ENCODE measurements at places on chromosomes 2 and 18.
A peak's percentile ranks its signal among the peaks of the same experiment; 100 is the strongest.

DNA sequence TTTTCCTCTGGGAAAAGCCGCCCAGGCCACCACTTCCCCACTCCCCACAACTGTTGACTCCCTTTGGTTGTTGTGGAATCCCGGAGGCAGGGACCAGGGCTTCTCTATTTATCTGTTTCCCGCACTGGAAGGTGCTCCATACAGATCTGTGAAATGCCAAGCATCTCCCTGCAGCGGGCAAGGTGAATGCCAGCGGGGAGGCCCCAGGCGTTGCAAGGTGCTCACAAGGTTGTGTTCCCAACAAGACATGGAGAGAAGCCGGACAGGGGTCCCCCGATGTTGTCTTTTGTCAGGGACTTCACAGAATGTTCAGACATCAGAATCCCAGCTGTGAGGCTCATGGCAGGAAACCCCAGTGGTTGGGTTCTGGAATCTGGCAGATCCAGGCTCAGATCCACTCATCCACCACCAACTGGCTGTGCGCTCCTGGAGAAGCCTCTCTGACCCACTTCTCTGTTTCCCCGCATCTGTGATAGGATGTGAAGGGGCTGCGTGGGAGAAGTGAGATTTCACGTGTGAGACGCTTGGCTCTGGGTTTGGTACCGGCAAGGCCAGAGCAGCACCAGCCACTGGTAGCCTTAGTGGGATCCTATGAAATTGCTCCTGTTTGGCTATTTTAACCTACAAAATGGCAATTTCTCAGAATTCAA is 8.6 kb upstream of the NEU2 start:
- ATAC-seq: no peak

GRCh38 chr18:62088156-62088555 is 98.7 kb downstream of the PIGN start:
- ATAC-seq: no peak

DNA sequence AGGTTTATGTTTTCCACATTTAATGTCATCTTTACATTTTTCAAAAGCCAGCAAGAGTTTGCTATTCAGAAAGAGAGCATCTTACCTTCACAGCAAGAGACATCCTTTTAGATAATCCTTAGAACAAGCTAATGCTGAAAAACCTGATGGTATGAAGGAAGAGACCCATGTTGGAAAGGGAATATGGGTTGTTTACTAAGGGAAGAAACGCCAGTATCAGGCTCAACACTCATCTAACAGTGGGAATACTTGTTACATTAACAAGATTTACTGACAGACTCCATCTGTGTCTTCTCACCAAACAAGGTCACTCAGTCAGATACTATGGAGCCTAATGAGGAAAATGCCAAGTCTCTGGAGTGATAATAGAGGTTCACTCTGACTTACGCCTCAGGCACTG is 1474.1 kb upstream of the SLC39A10 start:
- ATAC-seq: no peak

DNA sequence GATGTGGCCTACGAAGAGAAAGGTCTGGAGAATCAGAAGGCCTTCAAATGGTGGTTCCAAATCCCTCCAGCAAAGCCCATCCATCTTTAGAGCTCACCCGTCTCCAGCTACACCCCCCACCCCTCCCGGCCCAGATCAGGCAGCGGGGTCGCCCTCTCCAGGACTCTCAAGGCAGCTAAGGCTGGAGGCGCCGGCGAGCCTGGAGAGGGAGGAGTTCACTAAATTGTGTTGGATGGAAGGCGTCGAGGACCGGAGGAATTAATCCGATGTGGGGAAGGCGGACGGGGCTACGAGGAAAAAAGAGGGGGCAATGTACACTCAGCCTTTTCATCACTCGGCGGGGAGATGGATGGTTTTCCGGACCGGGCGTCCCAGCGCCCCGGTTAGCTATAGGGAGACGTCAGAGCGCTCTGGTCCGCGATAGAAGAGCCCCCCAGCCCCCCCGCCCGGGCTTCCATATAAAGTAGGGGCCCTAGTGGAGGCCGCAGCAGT is at the start of gene GRP:
Gene GRP, plus strand, starts transcription at position 487 of the 492 bp plus-strand sequence. CDS start 108 bp downstream, outside the sequence.
- ATAC-seq: no peak

DNA sequence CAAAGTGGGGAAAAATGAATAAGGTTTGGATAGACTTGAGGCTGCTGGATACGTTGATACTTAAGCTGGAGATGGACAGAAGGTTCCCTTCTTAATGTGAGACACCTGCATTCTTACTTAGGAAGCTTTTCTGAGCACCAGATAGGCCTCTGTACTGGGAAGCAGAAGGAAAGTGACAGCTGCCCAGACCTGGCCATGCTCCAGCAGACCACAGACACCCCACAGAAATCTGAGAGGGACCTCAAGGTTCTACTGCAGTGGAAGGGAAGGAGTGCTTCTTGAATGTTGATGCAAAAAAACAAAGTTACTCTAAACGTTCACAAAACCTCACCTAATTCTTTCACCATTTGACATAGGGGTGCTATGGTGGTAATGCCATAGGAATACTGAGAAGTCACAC is 642.1 kb upstream of the ID2 start:
- ATAC-seq: no peak

- no peak for ATAC-seq
Observed at GRCh38 chr2:178674122-178674521, 133.1 kb downstream of the TTN start.

DNA sequence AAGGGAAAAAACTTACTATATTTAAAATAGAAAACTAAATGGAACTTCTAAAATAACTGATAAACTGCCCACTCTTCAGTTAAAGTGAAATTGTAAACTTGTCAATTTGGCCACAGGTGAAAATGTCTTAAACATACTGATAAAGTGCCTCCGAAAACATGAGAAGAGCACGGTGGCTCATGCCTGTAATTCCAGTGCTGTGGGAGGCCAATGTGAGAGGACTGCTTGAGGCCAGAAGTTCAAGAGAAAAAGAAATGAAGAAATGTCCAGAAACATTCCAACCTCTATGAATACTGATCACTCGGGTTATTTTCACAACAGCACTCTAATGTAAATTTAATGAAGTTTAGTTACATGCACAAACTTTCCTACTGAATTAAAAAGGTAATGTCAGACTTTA is 63.4 kb upstream of the DNER start:
- no peak for ATAC-seq

GRCh38 chr2:3427272-3427671 is 47.8 kb downstream of the TRAPPC12 start:
- no peak for ATAC-seq

GRCh38 chr2:239264838-239265651 is 135.8 kb downstream of the HDAC4 start:
- peak; percentile 81 for ATAC-seq

DNA sequence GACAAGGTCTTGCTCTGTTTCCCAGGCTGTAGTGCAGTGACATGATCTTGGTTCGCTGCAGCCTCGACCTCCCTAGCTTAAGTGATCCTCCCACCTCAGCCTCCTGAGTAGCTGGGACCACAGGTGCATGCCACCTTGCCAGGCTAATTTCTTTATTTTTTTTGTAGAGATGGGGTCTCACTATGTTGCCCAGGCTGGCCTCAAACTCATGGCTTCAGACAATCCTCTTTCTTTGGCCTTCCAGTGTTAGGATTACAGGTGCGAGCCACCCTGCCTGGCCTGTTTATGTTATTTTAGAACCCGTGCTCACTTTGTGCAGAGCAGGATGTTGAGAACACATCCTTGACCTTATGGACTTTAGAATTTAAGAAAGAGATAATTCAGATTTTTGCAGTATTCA is 17.4 kb downstream of the FAM117B start:
- no peak for ATAC-seq

- no peak for ATAC-seq
Observed at GRCh38 chr2:36477315-36477714, 120.7 kb downstream of the FEZ2 start.

- ATAC-seq: no peak
Observed at GRCh38 chr2:121058852-121059558, 226.0 kb downstream of the TFCP2L1 start.

DNA sequence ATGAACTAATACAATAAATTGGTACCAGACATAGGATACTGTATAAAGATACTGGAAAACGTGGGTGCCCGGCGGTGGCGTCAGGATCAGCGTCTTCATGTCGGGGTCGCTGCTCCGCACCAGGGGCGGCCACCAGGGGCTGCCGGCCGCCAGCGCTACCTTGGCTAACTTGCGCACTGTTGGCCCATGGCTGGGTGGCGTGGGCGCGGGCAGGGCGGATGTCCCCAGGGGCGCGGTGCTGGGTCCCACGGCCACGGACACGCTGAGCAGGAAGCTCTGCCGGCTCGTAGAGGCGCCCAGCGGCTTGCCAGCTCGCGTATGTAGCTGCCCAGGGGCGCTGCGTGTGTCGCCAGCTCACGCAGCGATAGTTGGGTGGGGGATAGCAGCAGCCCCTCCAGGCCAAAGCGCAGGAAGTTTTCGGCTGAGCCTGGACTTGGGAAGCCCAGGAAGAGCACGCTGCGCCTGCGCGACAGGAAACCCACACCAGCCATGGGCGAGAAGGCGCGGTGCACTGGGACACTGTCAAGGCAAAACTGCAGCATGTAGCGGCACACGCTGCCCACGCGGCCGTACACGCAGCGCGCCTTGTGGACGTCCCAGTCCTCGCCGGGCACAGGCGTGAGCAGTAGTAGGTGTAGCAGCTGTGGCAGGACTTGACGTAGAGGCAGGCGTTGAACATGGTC is 299.9 kb downstream of the CCDC74A start:
- no peak for ATAC-seq

DNA sequence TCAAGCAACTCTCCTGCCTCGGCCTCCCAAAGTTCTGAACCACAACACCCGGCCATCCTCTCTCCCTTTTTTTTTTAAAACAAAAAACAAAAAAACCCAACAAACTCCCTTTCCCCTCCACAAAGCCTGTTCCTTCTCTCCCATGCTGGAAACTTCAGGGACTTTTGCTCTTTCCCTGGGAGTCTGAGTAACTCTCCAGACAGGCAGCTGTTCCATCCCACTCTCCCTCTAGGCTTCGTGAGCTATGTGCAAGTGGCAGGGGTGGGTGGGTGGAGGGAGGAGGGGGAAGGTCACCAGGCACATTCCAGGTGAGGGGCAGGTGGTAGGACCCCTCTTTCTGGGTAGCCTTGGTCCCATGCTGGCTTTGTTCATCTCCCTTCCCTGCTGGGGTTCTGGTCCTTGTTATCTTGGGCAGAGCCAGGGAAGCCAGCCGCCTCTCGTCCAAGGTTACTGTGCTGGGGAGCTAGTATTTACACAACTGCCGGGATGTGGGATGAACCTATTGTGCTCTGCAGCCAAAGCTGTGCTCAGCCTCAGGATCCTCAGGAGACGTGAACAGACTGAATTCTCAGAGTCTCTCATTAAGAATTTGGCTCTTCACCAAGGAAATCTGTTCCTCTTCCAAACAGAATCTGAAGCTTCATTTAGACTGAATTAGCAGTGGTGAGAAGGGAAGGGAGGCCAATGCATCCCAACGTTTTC is 106.9 kb downstream of the LIPG start:
- ATAC-seq: no peak

GRCh38 chr2:449246-450067 is 161.6 kb upstream of the ALKAL2 start:
- ATAC-seq: no peak

GRCh38 chr2:159227467-159227866 is 59.0 kb downstream of the WDSUB1 start:
- no peak for ATAC-seq

DNA sequence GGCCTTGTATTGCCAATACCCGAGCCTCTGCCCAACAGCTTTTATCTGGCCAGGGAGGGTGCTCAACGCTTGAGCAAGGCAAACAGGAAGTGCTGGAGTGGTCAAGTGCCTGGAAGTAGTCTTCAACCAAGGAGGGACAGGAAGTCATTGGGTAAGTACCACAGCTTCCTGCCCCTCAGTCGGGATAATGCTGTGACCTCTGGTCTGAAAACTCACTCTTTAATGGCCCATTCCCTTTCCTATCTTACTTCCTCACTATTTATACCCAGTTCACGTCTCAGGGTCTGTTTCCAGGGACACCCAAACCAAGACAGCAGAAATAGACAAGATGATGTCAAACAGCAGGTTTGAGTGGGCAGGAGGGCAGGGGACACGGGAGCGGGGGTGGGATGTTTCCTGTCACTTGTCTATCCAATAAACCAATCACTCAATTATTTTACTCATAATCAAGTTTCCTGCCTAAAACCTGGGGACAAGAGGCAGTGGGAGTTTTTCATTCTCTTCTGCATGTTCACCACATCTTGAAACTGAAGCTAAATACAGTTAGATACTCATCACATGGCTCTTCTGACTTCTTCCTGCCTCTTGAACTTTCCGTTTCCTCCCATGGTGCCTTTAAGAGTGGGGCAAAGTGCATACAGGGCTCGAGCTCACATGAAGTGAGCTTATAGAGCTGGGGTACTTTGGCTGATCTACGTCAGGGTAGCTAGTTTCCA is 68.9 kb upstream of the CAB39 start:
- peak; percentile 92 for ATAC-seq

- ATAC-seq: no peak
Observed at GRCh38 chr2:129388870-129389269, 590.6 kb upstream of the RAB6C start.

- ATAC-seq: no peak
Observed at GRCh38 chr18:9539283-9539682, 64.0 kb downstream of the RALBP1 start.

DNA sequence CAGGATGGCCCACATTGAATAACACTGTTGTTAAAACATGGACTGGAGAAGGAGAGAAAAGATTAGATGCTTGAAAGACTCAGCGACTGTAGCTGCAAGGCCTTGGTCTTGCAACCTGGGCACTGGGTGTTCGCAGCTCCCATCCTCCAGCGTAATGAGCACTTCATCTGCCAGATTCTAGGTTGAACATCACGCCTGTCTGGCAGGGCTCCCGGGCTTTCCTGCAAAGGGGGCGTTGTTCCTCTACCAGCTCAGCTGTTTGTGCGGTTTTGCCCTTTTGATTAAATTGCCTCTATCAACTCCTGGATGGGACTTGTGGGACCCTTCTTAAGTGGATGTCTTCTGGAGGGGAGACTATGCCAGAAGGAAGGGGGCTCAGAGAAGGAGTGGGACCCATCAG is 215.4 kb downstream of the KLHL29 start:
- ATAC-seq: no peak

DNA sequence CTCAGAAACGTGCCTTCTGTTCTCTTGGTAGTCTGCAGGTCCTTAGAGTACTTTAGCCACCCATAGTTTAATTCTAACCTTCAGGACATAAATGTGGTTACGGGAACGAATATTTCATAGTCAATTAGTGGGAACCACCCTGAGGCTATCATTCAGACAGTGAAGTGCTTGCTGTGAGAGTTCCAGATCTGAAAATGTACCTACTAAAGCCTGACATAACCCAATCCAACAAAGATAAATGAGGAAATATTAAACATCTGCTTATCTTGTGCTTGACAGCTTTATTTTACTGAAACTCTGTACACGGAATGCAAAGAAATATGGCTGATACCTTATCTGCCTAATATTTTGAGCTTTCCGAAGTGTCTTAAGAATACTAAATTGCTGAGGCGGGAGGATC is 43.0 kb downstream of the RAB27B start:
- ATAC-seq: no peak
